ENCODE measurements at places on chromosomes 7 and 10. TPM values are rescaled to one million over a fixed set of nuclear protein-coding genes. Genes with fewer than 3 reads are reported as not detected.

DNA sequence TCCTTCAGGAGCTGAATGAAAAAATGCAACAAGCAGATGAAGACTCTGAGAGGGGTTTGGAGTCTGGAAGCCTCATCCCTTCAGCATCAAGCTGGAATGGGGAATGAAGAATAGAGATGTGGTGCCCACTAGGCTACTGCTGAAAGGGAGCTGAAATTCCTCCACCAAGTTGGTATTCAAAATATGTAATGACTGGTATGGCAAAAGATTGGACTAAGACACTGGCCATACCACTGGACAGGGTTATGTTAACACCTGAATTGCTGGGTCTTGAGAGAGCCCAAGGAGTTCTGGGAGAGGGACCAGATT lies 5.4 kb downstream of the IFIT2 start:
- DNase-seq, result peak; percentile 16

Gene TMEM229A
- 3.8 TPM for total RNA-seq

Gene CALHM1
- total RNA-seq, result not detected

GRCh38 chr10:106757521-106757920 lies 407.0 kb downstream of the SORCS1 start:
- DNase-seq, result no peak

Gene HTR5A
- not detected for total RNA-seq
